ENCODE measurements at places on chromosomes 2 and 18.
A peak's percentile ranks its signal among the peaks of the same experiment; 100 is the strongest.

DNA sequence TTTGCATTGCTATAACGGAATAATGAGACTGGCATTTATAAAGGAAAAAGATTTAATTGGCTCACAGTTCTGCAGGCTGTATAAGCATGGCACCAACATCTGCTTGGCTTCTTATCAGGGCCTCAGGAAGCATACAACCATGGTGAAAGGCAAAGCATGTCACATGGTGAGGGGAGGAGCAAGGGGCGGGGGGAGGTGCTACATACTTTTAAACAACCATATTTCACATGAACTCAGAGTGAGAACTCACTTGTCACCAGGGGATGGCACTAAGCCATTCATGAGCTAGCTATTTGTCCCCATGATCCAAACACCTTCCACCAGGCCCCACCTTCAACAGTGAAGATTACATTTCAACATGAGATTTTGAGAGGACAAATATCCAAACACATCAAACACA lies 188.7 kb downstream of the MBD5 start:
- DNase-seq = no peak

DNA sequence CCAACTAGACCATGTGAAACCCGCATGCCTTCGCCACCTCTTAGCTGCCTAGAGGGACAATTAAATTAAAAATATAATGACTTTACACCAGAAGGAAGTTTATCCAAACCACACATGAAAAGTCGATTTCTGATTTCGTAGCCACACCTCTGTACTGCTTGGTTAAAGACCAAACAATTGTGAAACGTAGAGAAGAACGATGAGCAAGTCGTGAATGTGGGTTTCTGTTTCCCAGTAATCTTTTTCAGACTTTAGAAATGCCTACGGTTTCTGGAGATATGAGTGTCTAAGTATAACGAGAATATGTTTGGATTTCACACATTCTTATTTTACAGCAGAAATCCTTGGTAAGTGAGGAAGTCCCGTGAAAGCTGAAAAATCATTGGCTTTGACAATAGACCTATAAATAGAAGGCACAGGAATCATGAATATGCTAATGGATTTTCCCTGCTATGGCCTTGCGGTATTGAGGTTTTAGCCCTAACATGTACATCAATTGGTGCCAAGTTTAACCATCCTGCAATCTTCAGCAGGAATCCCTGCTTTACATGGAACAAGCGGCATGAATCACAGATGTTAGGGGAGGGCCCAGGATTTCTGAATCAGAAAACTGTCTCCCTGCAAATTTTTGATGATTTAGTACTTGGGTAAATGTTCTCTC lies 105.6 kb downstream of the TTC32 start:
- no peak for DNase-seq

- DNase-seq = no peak
Observed at GRCh38 chr2:205593891-205594290, 88.4 kb upstream of the NRP2 start.

DNA sequence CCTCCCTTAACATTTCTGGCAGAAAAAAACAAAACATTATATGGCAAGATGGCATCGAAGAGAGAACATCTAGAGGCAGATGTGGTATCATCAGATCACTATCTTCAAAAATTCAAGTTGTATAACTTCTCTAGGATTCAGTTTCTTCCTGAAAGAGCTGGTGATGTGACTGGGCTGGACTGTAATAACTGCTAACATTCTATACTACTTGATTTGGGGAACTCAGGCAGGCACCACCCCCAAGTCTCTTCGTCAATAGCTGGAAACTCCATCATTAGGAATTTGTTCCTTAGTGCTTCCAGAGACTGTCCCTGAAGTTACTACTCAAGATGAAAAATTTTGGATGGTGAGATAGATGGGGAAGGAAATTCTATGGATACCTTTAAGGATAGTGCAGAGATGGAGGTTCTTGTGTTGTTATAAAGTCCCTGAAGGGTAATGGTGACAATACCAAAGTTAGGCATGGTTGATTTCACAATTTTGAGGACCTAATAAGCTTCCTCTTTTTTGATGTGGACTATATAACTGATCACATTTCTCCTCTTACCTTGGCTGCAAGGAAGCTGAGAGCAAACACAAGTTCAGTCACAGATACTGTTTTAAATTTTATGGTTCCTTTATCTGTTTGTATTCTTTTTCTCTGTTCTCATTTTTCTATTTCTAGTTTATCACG lies 59.1 kb upstream of the PGAP1 start:
- no peak for DNase-seq

- no peak for DNase-seq
Observed at GRCh38 chr2:105674859-105675541, 69.7 kb upstream of the NCK2 start.

GRCh38 chr2:201344663-201345366 lies 12.3 kb downstream of the FLACC1 start:
- DNase-seq = no peak

DNA sequence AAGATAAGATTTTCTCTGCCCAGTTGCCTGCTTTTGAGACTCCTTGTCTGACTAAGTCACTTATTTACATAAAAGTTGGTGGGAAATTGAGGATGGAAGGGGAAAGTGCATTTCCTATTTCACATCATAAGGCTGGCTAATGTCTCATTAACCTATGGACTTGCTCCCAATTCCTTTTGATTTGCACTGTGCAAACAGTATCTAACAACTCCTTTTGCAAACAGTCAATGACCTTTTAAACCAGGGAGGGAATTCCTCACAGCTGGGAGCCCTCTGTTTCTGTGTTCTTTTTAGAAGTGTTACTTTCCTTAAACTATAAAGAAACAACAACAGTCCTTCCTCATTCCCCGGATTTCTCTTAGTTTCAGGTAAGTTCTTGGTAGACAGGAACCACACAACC lies 272.8 kb downstream of the RND3 start:
- no peak for DNase-seq

DNA sequence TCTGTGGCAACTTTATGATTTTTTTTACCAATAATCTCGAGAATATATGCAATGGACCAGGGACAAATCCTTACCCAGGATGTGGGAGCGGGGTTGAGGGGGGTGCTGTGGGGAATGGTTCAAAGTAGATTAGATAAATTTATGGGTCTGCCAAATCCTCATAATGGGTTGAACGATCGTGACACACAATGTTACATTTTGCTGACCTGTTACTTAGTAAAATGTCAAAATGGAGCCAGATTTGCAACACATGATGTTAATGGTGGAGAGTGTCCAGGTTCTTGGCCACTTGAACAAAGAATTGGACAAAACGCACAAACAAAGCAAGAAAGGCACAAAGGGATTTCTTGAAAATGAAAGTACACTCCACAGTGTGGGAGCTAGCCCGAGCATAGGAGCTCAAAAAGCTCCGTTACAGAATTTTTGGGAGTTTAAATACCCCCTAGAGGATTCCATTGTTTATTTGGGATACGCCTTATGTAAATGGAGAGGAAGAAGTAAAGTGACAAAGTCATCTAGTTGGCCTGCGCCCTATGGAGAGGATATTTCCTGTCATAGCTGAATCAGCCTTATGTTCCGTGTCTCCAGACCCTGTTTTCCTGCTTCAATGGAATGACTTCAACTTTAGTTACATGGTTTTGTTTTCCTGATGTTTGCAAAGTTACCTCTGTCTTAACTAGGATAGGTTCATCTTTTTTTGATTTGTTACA lies 776.0 kb downstream of the DCC start:
- DNase-seq = no peak

- DNase-seq = no peak
Observed at GRCh38 chr18:78768656-78769501, 210.7 kb upstream of the SALL3 start.

- no peak for DNase-seq
Observed at GRCh38 chr18:68822926-68823325, 25.0 kb downstream of the CCDC102B start.

GRCh38 chr18:33184175-33184574 lies 256.3 kb downstream of the CCDC178 start:
- DNase-seq = no peak

GRCh38 chr2:206832873-206833272 lies 67.5 kb downstream of the FASTKD2 start:
- DNase-seq = no peak

- no peak for DNase-seq
Observed at GRCh38 chr18:74331404-74331803, 15.8 kb downstream of the C18orf63 start.

- no peak for DNase-seq
Observed at GRCh38 chr18:56314396-56314795, 324.0 kb downstream of the TXNL1 start.

DNA sequence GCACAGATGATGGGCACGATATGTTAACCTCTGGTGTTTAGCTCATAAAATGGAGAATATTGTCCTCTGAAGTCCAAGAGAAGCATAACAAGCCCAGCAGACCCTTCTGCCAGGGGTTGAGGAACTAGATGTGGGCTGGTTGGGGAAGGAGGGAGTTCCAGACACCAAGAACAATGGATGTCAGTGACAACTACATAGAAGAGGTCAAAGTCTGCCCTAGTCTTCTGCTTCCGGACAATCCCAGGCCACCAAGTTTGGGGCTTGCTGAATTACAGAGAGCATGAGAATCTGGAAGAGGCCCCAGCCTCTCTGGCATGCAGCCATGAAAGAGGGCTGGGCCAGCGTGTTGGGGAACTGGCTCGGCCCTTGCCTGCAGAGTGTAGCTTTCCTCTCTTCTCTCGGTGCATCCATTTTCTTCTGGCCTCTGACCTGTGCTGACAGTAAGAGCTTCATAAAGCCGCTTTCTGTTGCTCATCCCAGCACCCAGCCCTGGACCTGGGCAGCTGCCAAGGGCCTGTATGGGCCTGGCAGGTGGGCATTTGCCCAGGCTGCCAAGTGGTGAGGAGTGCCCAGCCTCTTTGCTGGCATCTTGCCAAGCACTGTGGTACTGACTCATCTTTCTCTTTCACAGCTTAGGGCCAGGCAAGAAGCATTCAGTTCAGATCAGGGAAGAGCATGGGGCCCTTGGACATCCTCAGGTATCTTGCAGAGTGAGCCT lies 14.6 kb upstream of the LAPTM4A start:
- DNase-seq = peak; percentile 17

DNA sequence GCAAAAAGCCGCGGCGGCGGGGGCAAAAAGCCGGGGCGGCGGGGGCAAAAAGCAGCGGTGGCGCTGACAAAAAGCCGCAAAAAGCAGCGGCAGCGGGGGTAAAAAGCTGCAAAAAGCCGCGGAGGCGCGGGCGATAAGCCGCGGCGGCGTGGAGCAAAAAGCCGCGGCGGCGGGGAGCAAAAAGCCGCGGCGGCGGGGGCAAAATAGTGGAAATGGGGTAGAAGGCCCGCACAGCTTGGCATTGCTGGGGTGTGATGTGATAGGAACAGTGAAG lies 450.1 kb downstream of the ANKRD30B start:
- no peak for DNase-seq

Data from NCI-H1048 (cell line).